ENCODE measurements at places on chromosomes 12 and 14.

DNA sequence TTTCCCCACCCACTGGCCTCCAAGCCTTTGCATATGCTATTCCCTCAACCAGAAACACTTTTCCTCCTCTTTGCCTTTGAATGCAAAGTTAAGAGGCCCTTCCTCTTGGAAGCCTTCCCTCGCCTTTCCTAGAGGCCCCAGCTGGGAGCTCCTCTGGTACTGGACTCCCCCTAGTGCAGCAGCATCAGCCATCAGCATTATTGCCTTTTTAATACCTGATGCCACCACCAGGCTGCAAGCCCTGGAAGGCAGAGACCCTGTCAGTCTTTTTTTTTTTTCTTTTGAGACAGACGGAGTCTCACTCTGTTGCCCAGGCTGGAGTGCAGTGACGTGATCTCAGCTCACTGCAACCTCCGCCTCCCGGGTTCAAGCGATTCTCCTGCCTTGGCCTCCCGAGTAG is 19.1 kb upstream of the PLA2G1B start:
- no peak for DNase-seq

GRCh38 chr12:4589941-4590340 is 27.9 kb downstream of the DYRK4 start:
- DNase-seq: no peak

DNA sequence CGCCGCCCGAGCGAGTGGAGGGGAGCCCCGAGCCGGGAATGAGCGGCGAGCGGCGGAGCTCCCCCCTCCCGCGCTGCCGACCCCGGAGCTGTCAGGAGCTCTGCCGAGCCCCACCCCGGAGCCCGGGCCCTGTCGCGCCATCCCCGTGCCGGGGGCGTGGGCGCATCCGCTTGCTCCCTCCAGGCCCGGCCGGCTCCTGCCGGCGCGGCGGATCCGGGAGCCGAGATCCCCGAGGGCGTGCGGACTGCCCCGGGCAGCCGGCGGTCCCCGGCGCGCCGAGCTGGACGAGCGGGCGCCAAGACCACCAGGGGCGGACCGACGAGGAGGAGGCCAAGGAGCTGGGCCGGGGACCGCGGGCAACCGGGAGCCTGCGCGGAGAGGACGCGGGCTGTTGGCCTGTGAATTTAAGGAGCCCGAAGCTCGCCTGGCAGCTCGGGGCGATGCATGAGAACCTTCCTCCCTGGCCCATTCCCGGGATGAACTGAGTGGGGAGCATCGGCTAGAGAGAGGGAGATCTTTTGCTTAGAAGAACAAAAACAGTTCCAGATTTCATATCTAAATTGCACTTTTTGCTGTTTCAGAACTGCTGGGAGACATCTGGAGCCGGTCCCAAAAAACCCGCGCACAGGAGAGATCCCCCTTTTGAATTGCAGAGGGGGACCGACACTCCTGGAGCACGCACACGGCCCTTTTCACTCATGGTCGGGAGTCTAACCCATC is 2.0 kb downstream of the PTHLH start:
- DNase-seq: peak; percentile 64

GRCh38 chr12:7582796-7583195 is 79.2 kb upstream of the CD163 start:
- no peak for DNase-seq

GRCh38 chr14:81122326-81122725 is 98.4 kb downstream of the GTF2A1 start:
- DNase-seq: no peak

All from activated CD8-positive, alpha-beta memory T cell treated with anti-CD3 and anti-CD28 coated beads, Interleukin-2, amount 50 U/mL, for 48 hours (primary cell).